ENCODE measurements at places on chromosomes 4 and X. TPM values are rescaled to one million over a fixed set of nuclear protein-coding genes. Genes with fewer than 3 reads are reported as not detected.

ART3 gene
- total RNA-seq: 86.3 TPM

LRRC66 gene
- total RNA-seq: 0.60 TPM

CTAG1B gene
- total RNA-seq: not detected

LRIT3 gene
- not detected for total RNA-seq

SYTL4 gene
- total RNA-seq: 4.0 TPM

P2RY8 gene
- 0.38 TPM for total RNA-seq

TCEAL6 gene
- not detected for total RNA-seq
